Stimulated activated CD8-positive, alpha-beta memory T cell treated with anti-CD3 and anti-CD28 coated beads, Interleukin-7, amount 100 ng/mL, for 24 hours (primary cell): ENCODE measurements at places on chromosomes 12 and 14.

DNA sequence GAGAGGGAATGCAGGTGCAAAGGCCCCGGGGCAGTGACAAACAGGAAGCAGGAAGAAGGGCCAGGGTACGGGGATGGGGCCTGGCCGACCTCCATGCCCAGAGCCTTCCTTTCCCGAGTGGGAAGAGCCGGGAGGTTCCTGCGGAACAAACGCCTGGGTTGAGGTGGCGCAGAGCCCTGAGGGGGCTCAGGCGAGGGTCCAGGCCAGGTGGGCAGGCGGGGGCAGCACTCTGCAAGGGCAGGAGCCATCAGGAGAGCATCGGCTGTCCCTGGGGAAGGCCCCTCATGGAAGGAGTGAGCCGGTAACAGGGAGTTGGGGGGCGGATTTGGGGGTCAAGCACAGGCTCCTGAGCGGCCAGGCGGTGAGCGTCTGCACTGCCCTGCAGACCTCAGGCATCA is 18.1 kb upstream of the FBRSL1 start:
- DNase-seq: no peak

DNA sequence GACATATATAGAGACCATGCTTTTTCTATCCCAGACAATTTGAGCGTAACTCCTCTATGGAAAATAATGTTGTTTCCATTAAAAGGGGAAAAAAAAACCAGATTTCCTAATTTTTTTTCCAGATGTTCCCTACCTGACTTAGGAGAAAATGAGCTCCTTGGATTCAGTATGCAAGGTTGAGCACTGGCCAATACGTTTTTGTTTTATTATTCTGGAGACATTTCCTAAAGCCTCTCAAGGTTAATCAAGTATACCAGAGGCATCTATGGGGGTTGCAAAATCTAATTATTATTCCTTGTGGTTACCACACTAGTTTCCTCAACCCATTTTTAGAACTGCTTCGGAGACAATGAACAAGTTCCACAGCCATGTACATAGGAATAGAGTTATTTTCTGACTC is 291.3 kb downstream of the SLC16A7 start:
- DNase-seq: no peak

- no peak for DNase-seq
These were observed 109.3 kb downstream of the PTPRQ start for GRCh38 chr12:80553316-80553715.

- no peak for DNase-seq
These were observed 11.2 kb downstream of the KRT71 start for GRCh38 chr12:52541709-52542108.

GRCh38 chr12:74043343-74043742 is 494.3 kb upstream of the ATXN7L3B start:
- DNase-seq: no peak
